NCI-H446 treated with DMSO at 0.1 percent for 48 hours (cell line): ENCODE measurements at places on chromosomes 3 and 15.

GRCh38 chr3:47394140-47394870, 13.5 kb downstream of the PTPN23 start:
- no peak for DNase-seq

GRCh38 chr3:32200992-32201758, 37.3 kb upstream of the CMTM8 start:
- no peak for DNase-seq

DNA sequence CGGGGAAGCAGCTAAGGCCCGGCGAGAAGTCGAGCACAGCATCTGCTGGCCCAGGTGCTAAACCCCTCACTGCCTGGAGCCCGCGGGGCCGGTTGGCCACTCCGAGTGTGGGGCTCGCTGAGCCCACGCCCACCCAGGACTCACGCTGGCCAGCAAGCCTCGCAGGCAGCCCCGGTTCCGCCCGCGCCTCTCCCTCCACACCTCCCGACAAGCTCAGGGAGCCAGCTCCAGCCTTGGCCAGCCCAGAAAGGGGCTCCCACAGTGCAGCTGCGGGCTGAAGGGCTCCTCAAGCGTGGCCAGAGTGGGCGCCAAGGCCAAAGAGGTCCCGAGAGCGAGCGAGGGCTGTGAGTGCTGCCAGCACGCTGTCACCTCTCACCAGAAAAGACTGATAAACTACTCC, 8.9 kb upstream of the GABRB3 start:
- no peak for DNase-seq

- DNase-seq: no peak
These were observed 48.2 kb upstream of the IGF1R start for GRCh38 chr15:98599909-98600691.

DNA sequence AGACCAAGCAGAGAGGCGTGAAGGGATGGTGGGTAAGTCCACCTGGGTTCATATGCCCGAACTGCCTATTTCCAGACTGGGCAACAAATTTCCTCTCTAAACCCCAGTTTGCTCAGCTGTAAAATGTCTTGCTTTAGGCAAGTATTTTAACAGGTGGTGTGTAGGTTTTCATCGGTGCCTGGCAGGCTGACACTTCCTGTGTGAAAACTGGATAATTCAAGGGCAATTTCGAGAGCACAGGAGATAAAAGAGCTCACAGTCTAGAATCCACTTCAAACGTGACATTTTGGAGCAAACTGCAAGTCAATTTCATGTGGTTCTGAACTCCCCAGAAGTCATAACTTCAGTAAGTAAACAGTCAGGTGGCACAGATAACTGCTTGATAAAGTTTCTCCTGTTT, 112.2 kb downstream of the OXNAD1 start:
- DNase-seq: no peak

GRCh38 chr3:115660646-115661337, 37.5 kb downstream of the GAP43 start:
- no peak for DNase-seq

DNA sequence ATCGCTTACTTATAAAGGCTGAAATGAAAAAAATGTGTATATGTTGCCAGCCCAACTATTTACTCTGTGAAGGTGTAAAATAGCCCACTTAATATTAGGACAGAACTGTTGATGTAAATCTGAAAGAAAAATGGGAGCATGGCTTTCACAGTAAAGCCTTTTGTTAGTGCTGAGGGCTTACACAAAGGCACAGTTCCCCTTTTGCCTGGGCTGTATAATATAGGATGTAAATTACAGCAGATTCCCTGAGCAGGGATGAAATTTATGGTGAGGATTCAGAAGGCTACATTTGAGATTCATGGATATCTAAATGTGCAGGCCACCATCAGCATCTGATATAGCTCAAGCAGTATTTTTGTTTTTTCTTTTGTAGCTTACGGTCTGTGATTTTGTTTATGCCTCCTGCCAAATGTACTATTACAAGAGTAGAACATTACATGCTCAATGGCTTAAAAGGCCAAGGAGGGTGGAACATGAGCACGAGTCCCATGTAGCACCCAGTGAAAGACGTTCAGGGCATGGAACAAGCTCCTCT, 109.1 kb upstream of the ATP10A start:
- no peak for DNase-seq

DNA sequence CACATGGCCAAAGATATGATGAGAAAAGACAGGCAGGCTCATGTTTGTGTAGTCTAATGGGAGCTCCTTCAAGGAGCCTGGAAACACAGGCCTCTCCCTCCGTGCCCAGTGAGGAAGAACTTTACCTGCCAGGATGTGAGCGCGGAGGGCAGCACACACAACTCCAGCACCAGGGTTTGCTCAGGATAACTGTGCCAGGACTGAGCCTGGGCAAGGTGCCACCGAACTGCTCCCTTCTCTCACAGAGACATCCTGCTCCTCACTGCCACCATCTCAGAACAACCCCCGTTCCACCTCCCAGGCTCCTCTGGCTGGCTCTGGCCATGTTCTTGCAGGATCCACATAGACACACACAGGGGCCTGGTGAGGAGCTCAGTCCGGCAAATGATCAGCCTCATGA, 87.4 kb downstream of the NUP210 start:
- DNase-seq: no peak

DNA sequence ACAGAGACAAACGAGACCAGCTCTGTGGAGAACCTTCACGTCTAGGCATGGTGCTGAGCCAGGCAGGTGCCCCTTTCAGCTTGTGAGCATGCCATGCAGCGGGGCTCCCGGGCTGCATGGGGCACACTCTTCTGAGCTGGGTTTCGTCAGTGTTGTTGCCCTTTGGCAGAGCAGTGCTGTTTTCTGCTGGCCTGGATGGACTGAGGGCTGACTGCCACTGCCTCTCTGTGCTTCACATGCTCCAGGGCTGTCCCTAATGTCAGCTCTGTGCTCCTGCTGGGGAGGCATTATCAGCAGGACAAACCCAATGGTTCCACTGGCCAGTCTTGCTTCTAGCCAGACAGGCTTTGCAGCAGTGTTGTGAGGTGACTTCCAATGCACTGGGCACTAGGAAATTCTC, 9.5 kb downstream of the GASK1A start:
- no peak for DNase-seq

DNA sequence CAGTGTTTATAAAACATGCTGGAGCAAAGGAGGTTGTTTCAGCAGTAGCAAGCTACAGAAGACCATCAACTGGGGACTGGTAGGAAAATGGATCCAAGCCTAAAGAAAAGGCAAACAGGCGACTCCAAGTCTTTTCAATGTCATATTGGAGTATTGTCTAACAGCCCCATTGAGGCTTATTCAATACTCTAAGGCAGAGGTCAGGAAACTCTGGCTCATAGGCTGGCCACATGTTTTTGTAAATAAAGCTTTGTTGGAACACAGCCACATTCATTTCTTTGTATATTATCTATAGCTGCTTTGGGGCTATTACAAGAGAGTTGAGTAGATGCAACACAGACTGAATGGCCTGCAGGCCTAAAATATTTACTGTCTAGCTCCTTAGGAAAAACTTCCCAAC, 77.5 kb downstream of the RPL22L1 start:
- DNase-seq: no peak

GRCh38 chr3:159764490-159765029, 224.1 kb upstream of the IL12A start:
- no peak for DNase-seq

- DNase-seq: no peak
These were observed 2.2 kb upstream of the CD86 start for GRCh38 chr3:122052968-122053367.

DNA sequence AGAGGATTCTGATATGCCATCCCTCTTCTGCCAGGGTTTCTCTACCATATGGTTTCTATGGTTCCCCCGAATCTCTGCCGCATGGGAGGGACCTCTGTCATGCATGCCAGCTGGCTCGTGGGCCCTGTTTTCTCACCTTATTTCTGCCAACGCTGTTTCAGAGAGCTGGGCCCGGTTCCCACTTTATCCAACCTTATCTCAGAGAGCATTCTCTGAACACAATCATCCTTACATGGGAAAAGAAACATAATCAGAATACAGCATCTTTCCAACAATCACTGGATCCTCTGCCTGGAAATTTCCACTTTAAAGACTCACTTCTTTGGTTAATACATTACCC, 234.5 kb upstream of the ZBTB20 start:
- peak; percentile 55 for DNase-seq

DNA sequence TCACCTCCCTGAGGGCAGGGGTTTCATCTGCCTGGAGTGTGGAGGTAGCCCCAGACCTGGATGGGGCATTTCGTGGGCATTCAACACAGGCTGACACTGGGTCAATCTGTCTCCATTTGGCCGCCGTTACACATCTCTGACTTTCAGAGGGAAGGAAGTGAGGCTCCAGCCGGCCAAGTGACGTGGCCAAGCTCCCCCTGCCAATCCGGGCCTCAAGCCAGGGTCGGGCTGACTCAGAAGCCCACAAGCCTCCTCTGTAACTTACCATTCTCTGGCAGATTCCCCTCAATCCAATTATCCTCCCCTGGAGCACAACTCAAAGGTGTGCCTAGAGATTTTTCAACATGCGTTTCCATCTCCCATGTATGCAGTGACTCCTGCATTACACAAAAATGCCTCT, 227.6 kb downstream of the KLF13 start:
- DNase-seq: peak; percentile 59

- DNase-seq: no peak
These were observed 294.0 kb upstream of the PLSCR5 start for GRCh38 chr3:146899171-146899570.

GRCh38 chr3:34178415-34178814, 380.0 kb downstream of the PDCD6IP start:
- no peak for DNase-seq

- no peak for DNase-seq
These were observed 54.9 kb upstream of the COL6A6 start for GRCh38 chr3:130462089-130462488.

DNA sequence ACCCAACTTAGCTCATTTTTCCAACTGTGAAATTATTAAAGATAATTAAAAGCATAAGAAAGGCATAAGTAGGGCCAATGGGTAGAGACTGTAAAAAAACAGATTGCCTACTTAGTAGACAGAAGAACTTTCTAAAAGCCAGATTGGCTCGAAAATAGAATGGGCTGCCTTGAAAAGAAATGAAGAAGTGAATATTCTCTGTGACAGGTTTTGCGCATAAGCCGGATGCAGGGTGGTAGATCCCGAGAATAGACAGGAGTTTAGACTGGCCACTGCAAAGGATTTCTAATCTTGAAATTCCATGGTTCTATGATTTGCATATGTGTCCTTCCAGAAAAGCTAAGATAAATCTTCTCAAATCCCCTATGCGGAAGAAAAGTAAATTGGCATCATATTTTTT, 173.3 kb upstream of the ICE2 start:
- DNase-seq: no peak

DNA sequence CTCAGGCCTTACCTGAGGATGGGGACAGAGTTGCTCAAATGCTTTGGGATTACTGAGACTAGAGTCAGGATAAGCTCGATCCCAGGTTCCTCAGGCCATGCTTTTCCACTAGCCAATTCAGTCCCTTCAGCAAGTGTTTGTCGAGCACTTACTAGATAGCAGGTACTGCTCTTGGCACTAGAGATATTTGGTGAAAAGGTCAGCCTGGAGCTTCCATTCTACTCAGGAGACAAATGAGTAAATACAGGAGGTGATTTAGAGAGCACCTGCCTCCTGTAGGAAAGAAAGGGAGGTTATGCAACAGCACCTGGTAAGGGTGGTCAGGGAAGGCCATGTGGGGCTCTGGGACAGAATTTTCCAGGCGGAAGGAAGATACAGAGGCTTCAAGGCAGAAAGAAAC, 99.9 kb downstream of the CACNA1D start:
- DNase-seq: no peak

DNA sequence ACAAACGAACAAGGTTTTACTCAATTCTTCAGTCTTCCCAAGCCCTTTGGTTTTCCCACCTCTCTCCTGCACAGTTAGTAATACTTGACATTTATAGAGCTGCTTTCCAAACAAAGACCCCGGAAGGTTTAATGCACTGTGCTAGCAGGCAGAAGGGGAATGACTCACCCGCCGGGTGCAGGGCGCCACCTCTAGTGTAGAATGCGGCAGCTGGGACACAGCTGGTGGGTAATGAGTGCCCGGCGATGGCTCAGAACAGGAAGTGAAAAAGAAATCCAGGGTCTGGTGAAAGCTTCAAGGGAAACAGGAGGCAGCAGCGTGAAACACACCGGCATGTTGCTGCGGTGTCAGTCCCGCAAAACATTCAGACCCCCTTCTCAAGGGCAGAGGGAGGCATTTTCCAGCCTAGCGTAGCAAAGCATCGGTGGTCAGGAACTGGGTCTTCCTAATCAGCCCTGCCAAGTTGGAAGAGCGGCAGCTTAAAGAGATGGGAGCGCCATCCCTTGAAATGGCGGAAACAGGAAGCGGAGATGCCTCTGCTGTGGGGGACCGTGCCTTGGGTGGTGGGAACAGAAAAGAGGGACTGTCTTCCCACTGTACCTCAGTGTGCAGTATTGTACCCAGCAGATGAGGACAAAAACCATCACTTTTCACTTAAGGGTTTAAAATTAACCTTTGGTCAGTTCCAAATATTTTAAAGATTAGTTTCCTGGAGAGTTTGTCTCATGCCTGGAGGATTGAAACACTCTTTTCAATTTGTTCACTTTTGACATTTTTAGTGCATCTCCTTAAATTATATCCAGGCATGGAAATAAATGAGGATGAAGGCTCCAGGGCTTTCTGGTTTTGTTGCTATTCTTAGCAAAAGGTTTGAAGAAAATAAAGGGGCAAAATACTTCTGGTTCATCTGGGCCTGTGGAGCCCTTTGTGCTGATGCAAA, 160.7 kb upstream of the MCTP2 start:
- no peak for DNase-seq

- no peak for DNase-seq
These were observed 10.9 kb downstream of the PROS1 start for GRCh38 chr3:93962798-93963197.

- DNase-seq: no peak
These were observed 140.1 kb downstream of the ADAMTS17 start for GRCh38 chr15:100201376-100202280.

DNA sequence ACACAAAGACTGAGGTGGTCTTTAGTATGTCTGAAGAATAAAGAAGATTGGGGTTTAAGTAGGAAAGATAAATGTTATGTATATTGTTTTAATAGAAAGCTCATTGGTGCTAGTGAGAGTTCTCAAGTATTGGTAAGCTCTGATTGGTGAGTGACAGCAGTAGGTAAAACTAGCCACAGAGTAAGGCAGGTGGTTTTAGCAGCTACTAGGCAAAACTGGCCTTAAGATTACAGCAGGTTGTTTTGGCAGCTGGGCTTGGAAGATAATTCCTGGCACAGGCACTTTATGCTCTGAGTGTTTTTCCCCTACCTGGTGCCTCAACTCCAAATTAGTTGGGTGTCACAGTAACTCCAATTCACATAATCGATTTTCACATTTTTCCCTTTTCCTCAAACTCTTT, 66.3 kb downstream of the STAG1 start:
- DNase-seq: no peak

- DNase-seq: no peak
These were observed 1.4 kb downstream of the U2SURP start for GRCh38 chr3:143002727-143003126.

- DNase-seq: no peak
These were observed 6.8 kb upstream of the PDCD6IP start for GRCh38 chr3:33791477-33792166.
